ENCODE measurements at places on chromosomes 1 and 21.

DNA sequence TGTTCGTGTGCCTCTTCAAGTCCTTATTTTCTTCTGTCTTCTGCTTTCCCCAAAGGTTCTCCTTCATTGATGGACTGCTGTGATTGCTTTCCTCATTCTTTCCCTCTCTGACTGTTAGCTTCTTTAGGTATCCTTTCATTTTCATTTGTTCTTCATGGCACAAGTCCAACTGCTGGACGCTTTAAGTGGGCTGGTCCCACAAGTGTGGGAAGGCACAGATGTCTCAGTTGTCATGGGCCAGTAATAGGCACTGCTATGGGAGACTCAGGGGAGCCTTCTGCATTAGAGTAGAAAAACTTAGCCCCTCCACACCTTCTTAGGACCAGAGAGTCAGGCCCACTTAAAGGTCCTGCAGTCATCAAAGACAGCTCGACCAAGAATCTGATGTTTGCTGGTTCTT is 122.3 kb upstream of the C1orf105 start:
- DNase-seq: no peak

DNA sequence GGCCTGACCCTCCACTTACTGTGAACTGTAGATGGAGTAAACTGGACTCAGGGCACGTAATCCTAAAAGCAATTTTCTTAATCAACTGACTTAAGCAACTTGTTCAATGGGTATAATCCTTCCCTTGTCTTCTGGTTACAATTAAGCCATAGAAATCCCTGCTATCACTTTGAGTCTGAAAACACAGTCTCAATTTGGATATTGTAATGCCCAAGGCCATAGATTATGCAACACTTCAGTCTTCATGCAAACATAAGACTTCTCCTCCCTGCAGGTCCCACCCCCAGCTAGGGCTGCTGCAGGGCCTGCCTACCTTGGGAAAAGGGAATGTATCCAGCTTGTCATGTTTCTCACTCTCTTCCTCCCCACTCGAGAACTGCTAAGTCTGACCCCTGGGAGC is 6.2 kb upstream of the SLC5A9 start:
- peak; percentile 54 for DNase-seq

GRCh38 chr1:78483903-78484302 is 6.9 kb upstream of the PTGFR start:
- peak; percentile 100 for DNase-seq

GRCh38 chr1:208584167-208584755 is 340.1 kb upstream of the PLXNA2 start:
- DNase-seq: no peak
